Heart right ventricle (tissue), 16 donors: ENCODE measurements at places on chromosomes 2 and 18. TPM values are rescaled to one million over a fixed set of nuclear protein-coding genes. Genes with fewer than 3 reads are reported as not detected.

Gene LRRFIP1
- polyA plus RNA-seq: 111 TPM

Gene AOX1
- 11.2 TPM for polyA plus RNA-seq

GRCh38 chr2:60979231-60979630 lies 38.3 kb upstream of the PEX13 start:
- no peak for DNase-seq

DNA sequence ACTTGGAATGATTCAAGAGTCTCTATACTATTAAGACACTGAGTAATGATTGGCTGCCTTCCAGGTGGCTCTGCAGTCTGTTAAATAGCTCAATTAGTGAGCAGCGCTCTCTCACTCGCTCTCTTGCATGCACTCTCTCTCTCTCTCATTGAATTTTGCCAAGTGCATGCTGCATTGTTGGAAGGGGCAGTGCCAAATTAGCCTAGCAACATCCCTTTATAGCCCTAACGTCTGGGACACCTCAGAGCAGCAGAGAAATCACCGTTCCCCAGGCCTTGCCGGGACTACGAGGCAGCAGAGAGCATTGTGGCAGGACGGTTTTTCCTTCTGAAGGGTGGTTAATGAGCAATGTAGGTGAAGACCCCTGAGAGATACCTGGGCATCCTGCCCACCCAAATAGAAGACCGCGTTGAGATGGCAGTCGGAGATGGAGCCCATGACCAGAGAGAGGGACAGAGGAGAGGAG lies 447.6 kb upstream of the POU3F3 start:
- no peak for DNase-seq

DNA sequence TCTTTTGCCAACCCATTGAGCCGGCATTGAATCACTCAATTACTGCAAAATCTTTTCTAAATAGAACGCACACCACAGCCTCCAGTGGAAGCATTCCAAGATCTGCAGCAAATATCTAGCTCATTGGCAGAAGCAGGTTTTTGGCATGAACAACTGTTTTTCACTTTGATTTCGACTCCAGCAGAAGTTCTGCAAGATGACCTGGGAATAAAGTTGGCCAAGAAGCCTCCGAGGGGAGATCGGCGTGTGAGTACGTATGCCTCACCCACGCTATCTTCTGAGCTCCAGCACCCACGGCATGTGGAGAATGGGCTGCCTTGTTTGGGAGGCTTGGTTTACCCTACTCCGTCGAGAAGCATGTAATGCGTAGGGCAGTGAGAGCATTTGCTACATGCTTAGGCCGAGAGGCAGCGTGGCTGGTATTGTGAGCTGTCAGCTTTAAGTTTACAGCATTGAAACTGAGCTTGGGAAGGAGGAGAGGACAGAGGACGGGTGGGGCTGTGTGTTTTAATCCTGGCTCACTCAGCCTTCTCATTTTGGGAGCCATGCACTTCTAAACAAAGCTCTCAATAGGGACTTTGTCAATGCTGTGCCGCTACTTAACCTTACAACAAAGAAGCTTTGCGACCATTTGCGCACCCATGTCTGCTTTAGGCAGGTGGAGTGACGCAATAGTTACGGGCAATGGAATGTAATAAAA lies 10.5 kb downstream of the PCARE start:
- DNase-seq: no peak

Gene IL1RN
- polyA plus RNA-seq: 0.22 TPM

GRCh38 chr2:168314236-168314635 lies 66.8 kb upstream of the STK39 start:
- DNase-seq: no peak

- no peak for DNase-seq
Measured at GRCh38 chr2:210591663-210592062, 35.3 kb downstream of the CPS1 start.
